ENCODE measurements at places on chromosomes 13 and 19.

- no peak for DNase-seq
Measured at GRCh38 chr19:18495204-18495911, 26.5 kb downstream of the ELL start.

DNA sequence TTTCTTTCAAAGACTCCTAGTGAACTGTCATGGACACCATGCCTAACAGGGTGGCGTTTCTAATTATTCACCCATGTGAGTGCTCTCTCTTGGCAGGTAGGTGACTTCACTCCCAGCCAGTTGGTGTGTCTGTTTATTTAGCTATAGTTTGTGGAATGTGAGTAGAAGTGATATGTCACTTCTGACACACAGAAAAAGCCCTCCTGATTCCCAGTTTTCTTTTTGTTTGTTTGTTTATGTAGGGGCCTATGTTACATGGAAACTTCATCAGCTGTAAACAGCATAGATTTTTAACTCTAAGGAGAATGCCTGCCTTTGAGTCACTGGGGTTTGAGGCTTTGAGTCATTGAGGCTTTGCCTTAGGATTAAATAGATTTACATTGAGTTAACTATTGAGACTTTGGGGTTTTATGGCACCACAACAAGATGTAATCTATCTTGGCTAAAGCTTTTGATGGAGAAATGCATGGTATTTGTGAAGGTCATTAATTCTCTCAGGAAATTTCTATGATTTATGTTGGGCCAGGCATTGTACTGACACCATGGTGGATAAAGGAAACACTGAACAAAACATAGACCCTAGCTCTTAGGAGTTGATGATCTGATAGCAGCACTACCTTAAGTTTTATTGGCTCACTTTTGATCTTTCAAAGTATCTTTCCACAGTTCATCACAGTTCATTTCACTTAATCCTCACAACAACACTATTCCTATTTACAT lies 45.3 kb downstream of the UFM1 start:
- DNase-seq = no peak

- DNase-seq = no peak
Measured at GRCh38 chr19:10724573-10725071, 6.7 kb downstream of the DNM2 start.

- peak; percentile 76 for DNase-seq
Measured at GRCh38 chr13:77919246-77919920, 752 bp upstream of the EDNRB start.

- no peak for DNase-seq
Measured at GRCh38 chr19:58056861-58057260, 2.2 kb upstream of the ZNF135 start.

DNA sequence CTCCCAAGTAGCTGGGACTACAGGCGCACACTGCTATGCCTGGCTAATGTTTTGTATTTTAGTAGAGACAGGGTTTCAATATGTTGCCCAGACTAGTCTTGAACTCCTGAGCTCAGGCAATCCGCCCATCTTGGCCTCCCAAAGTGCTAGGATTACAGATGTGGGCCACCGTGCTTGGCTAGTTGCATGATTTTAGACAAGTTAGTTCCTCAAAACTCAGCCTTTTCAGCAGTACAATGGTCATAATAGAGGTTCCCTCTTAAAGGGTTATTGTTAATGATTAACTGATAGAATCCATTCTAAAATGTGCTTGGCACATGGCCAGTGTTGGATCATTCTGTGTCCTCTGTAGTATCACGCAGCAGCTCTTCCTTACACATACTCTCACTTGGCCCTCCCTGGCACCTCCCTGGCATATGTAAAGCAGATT lies 19.5 kb upstream of the IFT88 start:
- no peak for DNase-seq

GRCh38 chr19:1661995-1662394 lies 9.6 kb upstream of the TCF3 start:
- DNase-seq = no peak

- DNase-seq = peak; percentile 91
Measured at GRCh38 chr19:2270423-2271233, 11.3 kb downstream of the PEAK3 start.

- no peak for DNase-seq
Measured at GRCh38 chr13:53012707-53013106, 15.9 kb upstream of the OLFM4 start.

DNA sequence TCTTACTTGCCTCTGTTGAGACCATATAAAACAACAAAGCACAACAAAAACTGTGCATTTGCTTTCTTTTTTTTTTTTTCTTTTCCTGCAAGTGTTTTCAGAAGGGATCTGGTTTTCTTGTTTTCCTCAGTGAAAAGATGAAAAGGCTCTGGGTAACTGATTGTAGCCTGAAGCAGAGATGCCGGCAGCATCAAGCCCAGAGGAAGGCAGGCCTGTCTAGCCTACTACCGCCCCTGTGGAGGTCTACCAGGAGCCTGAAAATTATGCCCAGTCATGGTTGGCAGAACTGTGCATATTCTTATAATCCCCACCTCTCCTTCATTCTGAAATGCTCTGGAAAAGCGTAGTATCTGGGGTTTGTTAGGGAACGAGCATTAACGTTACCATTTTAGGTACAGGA lies 32.6 kb upstream of the MEDAG start:
- DNase-seq = no peak

DNA sequence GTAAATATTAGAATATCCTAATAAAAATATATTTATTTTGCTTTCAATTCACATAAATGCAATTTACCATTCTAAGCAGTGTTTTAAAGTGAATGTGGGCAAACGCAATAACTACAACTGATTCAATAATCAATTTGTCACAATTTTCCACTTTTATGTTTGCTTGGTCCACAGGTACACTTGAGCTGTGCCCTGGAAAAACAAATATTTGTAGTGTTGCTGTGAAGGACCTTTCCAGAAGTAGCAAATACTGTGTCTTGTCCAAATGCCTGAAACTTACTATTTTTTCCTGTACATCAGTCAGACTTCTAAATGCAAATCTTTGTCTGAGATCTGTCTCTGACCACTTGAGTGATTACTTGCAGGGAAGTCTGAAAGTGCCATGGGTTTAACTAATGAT lies 845.8 kb upstream of the SLITRK5 start:
- DNase-seq = no peak

GRCh38 chr19:11242864-11243797 lies 3.7 kb downstream of the ANGPTL8 start:
- peak; percentile 95 for DNase-seq

GRCh38 chr13:111338841-111339240 lies 18.4 kb downstream of the TEX29 start:
- DNase-seq = no peak

DNA sequence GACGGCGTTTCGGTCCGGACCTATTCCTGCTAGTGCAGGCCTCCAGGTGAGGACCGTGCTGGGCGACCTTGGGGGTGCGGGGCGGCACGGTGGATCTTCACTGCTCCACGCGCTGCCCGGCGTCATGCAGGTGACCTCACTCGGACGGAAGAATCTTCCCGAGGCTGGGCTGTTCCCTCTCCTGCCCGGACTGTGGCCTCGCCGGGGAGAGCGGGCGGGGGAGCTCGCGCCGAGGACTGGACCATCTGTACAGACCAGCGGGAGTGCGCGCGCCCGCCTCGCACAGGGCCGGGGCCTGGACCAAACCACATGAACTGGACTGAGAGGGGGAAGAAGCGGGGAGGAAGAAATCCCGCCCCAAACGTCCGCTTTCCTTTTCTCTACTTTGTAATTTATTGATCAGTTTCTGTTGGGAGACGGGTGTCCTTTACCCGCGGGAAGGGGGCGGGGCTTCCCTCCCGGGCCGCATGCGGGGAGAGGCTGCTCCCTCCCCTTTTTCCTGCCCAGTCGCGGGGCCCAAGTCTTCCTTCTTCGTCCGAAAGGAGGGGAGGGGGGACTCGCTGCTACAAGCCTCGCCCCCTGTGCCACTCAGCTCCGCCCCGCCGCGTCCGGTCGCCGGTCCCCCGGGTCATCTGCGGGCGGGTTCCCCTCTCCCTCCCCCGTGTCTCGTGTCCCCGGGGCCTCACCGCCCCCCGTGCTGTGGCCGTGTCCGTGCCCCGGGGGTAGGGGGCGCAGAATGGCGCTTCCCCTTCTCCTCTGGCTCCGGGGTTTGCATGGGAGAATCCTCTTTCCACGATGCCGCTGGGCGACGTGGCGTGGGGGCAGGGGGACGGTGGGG lies 4.9 kb downstream of the HRC start:
- DNase-seq = peak; percentile 85

- DNase-seq = no peak
Measured at GRCh38 chr13:24288870-24289269, 20.5 kb upstream of the C1QTNF9 start.

DNA sequence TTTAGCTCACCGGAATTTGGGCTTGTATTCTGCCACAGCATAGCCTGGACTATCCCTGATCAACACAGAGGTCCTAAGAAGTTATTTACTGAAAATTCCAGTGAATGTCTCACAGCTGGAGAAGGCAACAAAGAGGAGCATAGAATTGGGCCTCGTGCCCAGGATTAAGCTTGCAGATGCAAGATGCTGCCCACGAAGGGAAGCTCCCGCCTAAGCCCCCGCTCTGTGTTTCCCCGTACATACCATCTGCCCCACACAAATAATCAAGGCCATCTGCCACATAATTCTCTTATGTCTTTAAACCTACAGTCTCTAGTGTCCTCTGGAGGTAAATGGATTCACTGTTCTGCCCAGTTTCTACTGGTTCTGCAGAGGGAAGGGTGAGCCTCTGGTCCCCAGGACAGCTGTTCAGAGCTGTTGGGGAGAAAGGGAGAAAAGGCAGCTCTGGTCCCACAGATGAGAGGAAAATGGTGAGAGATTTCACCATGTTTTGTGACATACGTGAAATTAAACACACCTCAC lies 7.4 kb upstream of the TPP2 start:
- DNase-seq = no peak

GRCh38 chr13:74070065-74070464 lies 64.1 kb downstream of the KLF12 start:
- DNase-seq = no peak

DNA sequence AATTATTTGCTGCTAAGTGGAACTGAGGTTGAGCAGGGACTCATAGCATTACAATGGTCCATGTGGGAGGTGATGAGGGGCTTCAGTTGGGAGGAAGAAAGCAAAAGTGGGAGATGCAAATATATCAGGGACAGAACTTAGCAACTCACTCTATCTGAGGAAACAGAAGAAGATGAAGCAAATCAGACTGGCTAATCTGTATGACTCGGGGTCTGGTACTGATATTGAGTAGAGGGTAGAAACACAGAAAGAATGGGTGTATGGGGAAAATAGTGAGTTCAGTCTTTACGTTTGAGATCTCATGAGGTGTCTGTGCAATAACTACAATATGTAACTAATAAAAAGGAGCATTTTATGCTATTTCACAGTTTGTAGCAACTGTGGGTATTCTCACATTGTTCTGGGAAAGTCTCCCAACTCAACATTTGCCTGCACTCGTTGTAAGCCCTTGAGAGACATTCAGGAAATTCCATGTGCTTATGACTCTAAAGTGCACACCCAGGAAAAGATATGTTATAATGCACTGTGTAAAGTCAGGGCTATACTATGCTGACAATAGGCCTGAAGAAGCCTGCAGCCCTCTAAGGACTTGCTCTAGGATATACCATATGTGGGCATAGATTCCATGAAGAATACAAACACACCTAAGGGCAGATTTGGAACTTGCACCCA lies 183.5 kb downstream of the SPRY2 start:
- DNase-seq = no peak

GRCh38 chr19:4087787-4088679 lies 21.3 kb upstream of the ZBTB7A start:
- no peak for DNase-seq
